Osteocyte (in vitro differentiated cells): ENCODE measurements at places on chromosomes 1 and 21.
A peak's percentile ranks its signal among the peaks of the same experiment; 100 is the strongest.

- DNase-seq: peak; percentile 88
- peak overlapping the region; percentile 44 for H3K4me3 ChIP-seq
- H3K27me3 ChIP-seq: no peaks in the 10 kb centered on the region
- peak overlapping the region; percentile 99 for H3K27ac ChIP-seq
These were observed 27.3 kb upstream of the EVA1B start for GRCh38 chr1:36350659-36351226.

- DNase-seq: no peak
- H3K36me3 ChIP-seq: peaks cover 6% of the 10 kb centered on the region
- H3K4me1 ChIP-seq: peaks cover 6% of the 10 kb centered on the region
- H3K4me3 ChIP-seq: no peak overlapping the region
- H3K27me3 ChIP-seq: no peaks in the 10 kb centered on the region
These were observed 90.1 kb upstream of the ACTL8 start for GRCh38 chr1:17665054-17665453.

- H3K36me3 ChIP-seq: no peaks in the 10 kb centered on the region
- no peak overlapping the region for H3K4me3 ChIP-seq
- no peaks in the 10 kb centered on the region for H3K27me3 ChIP-seq
- no peak overlapping the region for H3K27ac ChIP-seq
These were observed 78.4 kb downstream of the PEX14 start for GRCh38 chr1:10553118-10553517.

GRCh38 chr1:224329484-224329841 is 509 bp downstream of the NVL start:
- peak overlapping the region; percentile 99 for H3K27ac ChIP-seq
- no peak for DNase-seq
- peaks cover 4% of the 10 kb centered on the region for H3K27me3 ChIP-seq
- H3K4me3 ChIP-seq: peak overlapping the region; percentile 94

DNA sequence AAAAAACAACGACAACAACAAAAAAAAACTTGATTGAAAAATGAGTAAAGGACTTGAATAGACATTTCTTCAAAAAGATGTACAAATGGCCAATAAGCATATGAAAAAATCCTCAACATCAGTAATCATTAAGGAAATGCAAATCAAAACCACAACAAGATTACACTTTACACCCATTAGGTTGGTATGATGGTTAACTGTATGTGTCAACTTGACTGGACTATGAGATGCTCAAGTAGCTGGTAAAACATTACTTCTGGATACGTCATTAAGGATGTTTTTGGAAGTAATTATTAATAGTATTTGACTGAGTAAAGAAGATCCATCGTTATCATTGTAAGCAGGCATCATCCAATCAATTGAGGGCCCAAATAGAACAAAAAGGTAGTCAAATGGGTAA is 34.9 kb upstream of the LYPLAL1 start:
- H3K27me3 ChIP-seq: no peaks in the 10 kb centered on the region
- no peak overlapping the region for H3K27ac ChIP-seq
- H3K36me3 ChIP-seq: peaks cover 1% of the 10 kb centered on the region
- no peaks in the 10 kb centered on the region for H3K4me1 ChIP-seq
- DNase-seq: no peak

DNA sequence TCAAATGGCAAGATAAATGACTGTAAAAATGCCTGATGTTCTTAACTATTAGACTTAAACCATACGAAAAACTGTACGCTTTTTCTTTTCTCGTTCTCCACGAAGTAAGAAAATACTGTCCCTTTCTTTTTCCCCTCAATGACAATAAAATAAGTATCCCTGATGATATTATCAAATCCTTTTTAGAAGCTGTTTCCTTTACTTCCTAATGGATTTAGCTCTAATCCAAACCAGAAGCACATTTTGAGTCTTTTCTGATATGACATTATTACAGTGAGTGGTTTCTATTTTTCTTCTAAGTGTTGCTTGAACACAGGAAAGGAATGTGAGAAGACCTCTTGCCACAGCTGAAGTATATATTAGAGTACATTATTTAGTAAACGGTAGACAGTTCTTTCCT is 32.4 kb downstream of the DNM3 start:
- H3K4me1 ChIP-seq: peaks cover 4% of the 10 kb centered on the region
- no peaks in the 10 kb centered on the region for H3K36me3 ChIP-seq
- peaks cover 28% of the 10 kb centered on the region for H3K27me3 ChIP-seq
- no peak overlapping the region for H3K27ac ChIP-seq
- no peak overlapping the region for H3K4me3 ChIP-seq

GRCh38 chr1:97499667-97500066 is 421.2 kb downstream of the DPYD start:
- peaks cover 6% of the 10 kb centered on the region for H3K36me3 ChIP-seq
- no peak overlapping the region for H3K4me3 ChIP-seq
- H3K4me1 ChIP-seq: no peaks in the 10 kb centered on the region
- DNase-seq: no peak
- no peaks in the 10 kb centered on the region for H3K27me3 ChIP-seq

DNA sequence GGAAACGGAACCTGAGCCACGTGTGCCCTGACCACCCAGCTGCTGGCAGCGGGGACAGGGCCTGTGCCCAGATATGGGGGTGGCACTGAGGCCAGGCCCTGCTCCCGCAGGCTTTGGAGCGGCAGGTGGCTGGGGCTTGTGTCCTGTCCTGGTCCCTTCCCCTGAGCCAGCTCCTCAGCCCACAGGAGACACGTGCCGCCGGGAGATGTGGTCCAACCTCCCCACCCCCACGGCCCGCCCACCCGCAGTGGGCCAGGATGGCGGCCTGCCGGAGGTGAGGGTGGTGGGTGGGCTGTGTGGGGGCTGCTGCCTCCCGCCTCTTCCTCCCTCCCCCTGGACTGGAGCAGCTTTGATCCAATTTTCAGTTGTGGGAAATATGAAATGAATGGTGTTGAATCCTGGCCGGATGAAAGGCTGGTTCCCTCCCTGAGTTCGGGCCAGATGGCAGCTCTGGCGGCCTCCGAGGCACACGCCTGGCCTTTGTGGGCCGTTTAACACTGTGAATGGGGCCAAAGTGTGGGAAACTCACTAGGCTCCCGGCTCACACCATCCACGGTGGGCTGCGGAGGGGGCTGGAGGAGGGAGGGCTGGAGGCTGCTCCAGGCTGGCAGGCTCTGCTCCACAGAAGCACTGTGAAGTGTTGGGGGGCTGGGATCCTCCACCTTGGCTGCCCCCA is 2.6 kb upstream of the HES5 start:
- no peaks in the 10 kb centered on the region for H3K36me3 ChIP-seq
- no peaks in the 10 kb centered on the region for H3K27me3 ChIP-seq
- DNase-seq: no peak
- H3K27ac ChIP-seq: no peak overlapping the region

- no peaks in the 10 kb centered on the region for H3K27me3 ChIP-seq
- H3K27ac ChIP-seq: no peak overlapping the region
- no peak overlapping the region for H3K4me3 ChIP-seq
- peaks cover 7% of the 10 kb centered on the region for H3K36me3 ChIP-seq
- peaks cover 75% of the 10 kb centered on the region for H3K4me1 ChIP-seq
These were observed 16.8 kb downstream of the PLXNA2 start for GRCh38 chr1:208227366-208227765.

DNA sequence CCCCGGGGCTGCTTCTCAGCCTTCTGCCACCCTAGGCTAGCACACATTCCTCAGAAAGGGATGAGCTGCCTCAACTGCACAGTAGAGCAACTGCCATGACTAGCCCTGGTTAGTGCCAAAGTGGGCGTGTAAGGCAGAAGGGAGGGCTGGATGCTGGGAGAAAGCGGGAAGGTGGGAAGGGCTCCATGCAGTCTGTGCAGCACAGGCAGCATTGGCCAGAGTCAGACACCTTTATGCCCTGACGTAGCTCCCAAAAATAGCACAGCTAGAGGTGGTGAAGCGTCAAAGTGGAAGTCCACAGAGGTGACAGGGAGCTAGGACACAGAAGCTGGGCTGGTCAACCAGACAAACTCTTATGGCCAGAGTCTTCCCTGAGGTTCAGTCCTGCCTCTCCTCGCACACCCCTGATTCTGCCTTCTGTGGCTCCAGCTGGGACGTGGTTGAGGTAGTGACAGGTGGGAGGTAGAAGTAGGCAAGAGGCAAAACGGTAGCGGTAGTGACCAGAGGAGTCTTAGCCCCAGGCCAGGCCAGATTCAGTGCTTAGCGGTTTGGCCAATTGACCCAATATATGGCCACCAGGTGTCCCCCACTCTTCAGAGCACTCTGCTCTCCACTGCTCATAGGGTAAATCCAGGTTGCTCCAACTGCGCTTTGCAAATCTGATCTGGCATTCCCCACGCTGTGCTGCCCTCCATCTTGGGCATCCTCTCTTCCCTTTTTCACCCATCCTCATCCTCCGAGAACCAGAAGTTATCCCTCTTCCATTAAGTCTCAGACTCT is 45.6 kb downstream of the DDX20 start:
- H3K4me1 ChIP-seq: no peaks in the 10 kb centered on the region
- H3K36me3 ChIP-seq: no peaks in the 10 kb centered on the region
- no peak overlapping the region for H3K4me3 ChIP-seq

GRCh38 chr1:39170731-39171667 is 33.5 kb upstream of the MACF1 start:
- no peaks in the 10 kb centered on the region for H3K27me3 ChIP-seq
- DNase-seq: no peak
- peak overlapping the region; percentile 86 for H3K27ac ChIP-seq

GRCh38 chr1:214305164-214305751 is 24.3 kb downstream of the SMYD2 start:
- DNase-seq: no peak
- no peak overlapping the region for H3K27ac ChIP-seq
- no peaks in the 10 kb centered on the region for H3K27me3 ChIP-seq
- H3K36me3 ChIP-seq: no peaks in the 10 kb centered on the region
- H3K4me1 ChIP-seq: peaks cover 32% of the 10 kb centered on the region

DNA sequence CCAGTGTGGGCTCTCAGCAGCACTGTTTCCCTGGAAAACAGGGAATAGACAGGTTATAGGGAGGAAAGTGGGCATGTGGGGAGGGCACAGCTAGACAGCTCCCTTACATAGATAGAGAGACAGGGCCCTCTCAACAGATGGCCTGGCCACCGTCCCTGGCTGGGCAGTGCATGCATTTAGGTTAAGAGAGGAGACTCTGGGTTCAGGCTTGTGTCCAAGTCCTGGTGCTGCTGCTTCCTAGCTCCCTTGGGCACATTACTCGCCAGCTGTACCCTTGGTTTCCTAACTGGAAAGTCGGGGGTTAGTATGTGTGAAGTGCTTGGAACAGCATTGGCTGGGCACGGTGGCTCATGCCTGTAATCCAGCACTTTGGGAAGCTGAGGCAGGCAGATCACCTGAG is 9.1 kb downstream of the PLOD1 start:
- no peak overlapping the region for H3K4me3 ChIP-seq
- peaks cover 19% of the 10 kb centered on the region for H3K4me1 ChIP-seq
- no peak for DNase-seq
- peaks cover 19% of the 10 kb centered on the region for H3K36me3 ChIP-seq
- no peak overlapping the region for H3K27ac ChIP-seq

- H3K36me3 ChIP-seq: peaks cover 6% of the 10 kb centered on the region
- peaks cover 25% of the 10 kb centered on the region for H3K4me1 ChIP-seq
- no peak for DNase-seq
- no peaks in the 10 kb centered on the region for H3K27me3 ChIP-seq
These were observed 35.0 kb downstream of the DNAJC6 start for GRCh38 chr1:65344171-65344814.

- no peak overlapping the region for H3K27ac ChIP-seq
- no peak for DNase-seq
- no peak overlapping the region for H3K4me3 ChIP-seq
- H3K4me1 ChIP-seq: peaks cover 7% of the 10 kb centered on the region
- H3K36me3 ChIP-seq: no peaks in the 10 kb centered on the region
These were observed 33.6 kb downstream of the ACOT11 start for GRCh38 chr1:54581621-54582035.

DNA sequence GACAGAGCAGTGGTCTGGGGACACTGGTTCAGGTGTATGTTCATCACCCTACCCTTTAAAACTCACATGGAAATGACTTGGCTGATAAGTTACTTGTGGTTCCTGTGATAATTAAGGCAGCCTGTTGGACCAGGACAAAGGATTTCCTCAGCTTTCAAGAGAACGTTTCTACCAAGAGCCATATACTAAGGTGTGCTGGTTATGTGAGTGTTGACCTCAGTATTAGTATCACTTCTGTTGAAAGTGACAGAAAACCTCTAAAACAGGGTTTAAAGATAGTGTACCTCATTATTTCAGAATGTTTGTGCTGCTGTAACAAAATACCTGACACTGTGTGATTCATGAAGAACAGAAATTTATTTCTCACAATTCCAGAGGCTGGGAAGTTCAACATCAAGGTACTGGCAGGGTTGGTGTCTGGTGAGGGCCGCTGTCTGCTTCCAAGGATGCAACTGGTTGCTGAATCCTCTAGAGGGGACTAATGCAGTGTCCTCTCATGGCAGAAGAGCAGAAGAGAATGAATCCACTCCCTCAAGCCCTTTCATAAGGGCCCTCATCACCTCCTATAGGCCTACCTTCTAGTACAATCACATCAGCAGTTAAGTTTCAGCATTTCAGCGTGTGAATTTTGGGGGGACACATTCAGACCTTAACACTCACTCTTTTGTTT is 54.9 kb downstream of the UCK2 start:
- no peak overlapping the region for H3K4me3 ChIP-seq
- H3K27me3 ChIP-seq: no peaks in the 10 kb centered on the region
- H3K36me3 ChIP-seq: peaks cover 6% of the 10 kb centered on the region
- no peak for DNase-seq
- H3K27ac ChIP-seq: peak overlapping the region; percentile 24

DNA sequence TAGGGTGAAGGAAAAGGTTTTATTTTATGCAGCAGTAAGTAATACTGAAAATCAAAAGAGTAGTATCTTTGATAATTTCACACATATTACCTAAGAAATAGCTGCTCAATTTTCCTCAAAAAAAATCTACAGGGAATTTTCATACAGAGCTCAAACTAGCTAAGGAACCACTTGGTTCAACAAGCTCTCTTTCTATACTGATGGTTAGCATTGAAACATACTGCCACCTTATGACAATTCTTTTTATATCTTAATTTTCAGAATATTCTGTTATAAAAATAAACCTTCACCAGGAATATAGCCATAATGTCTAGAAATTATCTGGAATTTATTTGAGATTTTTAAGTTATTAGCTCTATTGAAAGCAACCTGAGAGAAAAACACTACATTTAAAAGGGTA is 142.1 kb downstream of the DPYD start:
- DNase-seq: no peak
- no peaks in the 10 kb centered on the region for H3K4me1 ChIP-seq
- peaks cover 12% of the 10 kb centered on the region for H3K36me3 ChIP-seq
- no peak overlapping the region for H3K4me3 ChIP-seq
- H3K27me3 ChIP-seq: no peaks in the 10 kb centered on the region

- no peak for DNase-seq
- H3K36me3 ChIP-seq: no peaks in the 10 kb centered on the region
- peak overlapping the region; percentile 65 for H3K27ac ChIP-seq
These were observed 99.7 kb downstream of the NMNAT2 start for GRCh38 chr1:183318433-183318832.

DNA sequence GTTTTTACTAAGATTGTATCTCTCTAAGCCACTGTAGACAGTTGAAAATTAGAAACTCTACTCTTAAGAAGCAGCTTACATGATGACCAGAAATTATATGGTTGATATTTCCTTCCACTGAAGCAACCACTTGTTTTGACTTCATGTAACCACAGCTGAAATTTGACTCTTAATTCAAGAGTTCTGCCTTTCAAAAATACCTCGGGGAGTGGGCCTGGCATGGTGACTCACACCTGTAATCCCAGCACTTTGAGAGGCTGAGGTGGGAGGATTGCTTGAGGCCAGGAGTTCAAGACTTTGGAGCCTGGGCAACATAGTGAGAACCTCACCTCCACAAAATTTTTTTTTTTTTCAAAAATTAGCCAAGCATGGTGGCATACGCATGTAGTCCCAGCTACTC is 4.3 kb downstream of the AMPD1 start:
- H3K4me1 ChIP-seq: no peaks in the 10 kb centered on the region
- no peak overlapping the region for H3K27ac ChIP-seq
- no peaks in the 10 kb centered on the region for H3K36me3 ChIP-seq
- DNase-seq: no peak
- H3K27me3 ChIP-seq: peaks cover 49% of the 10 kb centered on the region

GRCh38 chr1:41622402-41622801 is 137.9 kb upstream of the EDN2 start:
- no peaks in the 10 kb centered on the region for H3K36me3 ChIP-seq
- peak; percentile 44 for DNase-seq
- no peak overlapping the region for H3K27ac ChIP-seq
- H3K4me1 ChIP-seq: peaks cover 37% of the 10 kb centered on the region
